Bronchial epithelial cell (primary cell): ENCODE measurements at places on chromosomes 12 and 14. TPM values are rescaled to one million over a fixed set of nuclear protein-coding genes. Genes with fewer than 3 reads are reported as not detected.

The KCNJ8 gene
- total RNA-seq: under 0.01 TPM in 1 of 2 replicates, not detected in the other

The ERP27 gene
- not detected in 2 replicates for total RNA-seq

The ATF7IP gene
- 13.1 and 22.4 TPM in 2 replicates for total RNA-seq

The MYH6 gene
- not detected in 2 replicates for total RNA-seq

The KCNC2 gene
- total RNA-seq: under 0.01 TPM in 1 of 2 replicates, not detected in the other

The HSPA2 gene
- total RNA-seq: 1.6 and 4.2 TPM in 2 replicates

The G2E3 gene
- total RNA-seq: 10.0 and 11.8 TPM in 2 replicates

DNA sequence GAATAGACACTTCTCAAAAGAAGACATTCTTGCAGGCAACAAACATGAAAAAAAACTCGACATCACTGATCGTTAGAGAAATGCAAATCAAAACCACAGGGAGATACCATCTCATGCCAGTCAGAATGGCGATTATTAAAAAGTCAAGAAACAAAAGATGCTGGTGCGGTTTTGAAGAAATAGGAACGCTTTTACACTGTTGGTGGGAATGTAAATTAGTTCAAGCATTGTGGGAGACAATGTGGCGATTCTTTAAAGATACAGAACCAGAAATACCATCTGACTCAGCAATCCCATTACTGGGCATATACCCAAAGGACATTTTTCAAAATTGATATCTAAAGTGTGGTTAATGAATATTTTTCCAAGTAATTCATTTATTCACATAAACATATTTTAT is 39.6 kb upstream of the LIN7A start:
- no peak for DNase-seq

DNA sequence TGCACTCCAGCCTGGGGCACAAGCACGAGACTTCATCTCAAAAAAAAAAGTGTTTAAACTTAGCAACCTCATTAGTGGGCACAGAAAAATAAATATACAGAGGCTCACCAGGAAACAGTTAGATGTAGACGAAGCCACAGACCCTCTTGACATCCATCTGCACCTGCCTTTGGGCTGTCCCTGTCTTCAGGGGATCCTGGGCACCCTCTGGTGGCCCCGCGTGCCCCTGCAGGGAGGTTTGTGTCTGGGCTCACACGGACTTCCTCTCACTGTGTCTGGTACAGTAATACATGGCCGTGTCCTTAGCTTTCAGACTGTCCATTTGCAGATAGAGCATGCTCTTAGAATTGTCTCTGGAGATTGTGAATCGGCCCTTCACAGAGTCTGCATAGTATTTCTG is 916.5 kb downstream of the TMEM121 start:
- no peak for DNase-seq

DNA sequence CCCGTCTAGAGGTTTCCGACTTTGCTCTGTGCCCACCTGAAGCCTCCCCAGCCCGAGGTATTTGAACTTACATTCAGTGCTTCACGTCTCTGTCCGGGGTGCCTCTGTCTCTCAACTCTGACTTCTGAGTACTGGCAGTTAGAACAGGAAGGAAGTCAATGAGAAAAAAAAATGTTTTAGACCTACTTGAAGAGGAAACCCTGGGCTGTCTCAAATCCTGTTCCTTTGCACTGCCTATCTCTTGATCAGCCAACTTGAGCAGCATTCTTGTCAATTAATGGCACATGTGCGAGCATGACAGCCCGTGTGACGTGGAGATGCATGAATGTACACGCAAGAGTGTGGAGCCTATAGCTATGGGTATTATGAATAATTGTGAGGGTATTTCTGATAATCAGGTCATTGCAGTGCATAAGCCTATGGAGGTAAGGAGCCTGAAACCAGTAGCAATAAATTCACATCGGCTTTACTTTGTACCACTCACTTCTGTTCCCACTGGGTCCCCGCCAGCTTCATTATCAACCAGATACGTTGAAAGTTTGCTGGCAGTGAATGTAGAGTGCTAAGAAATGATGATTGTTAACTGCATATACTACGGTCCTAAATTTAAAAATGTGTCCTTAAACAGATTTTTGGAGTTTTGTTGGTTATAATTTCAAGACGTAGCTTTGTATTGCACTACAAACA is at the start of gene ARHGDIB:
Gene ARHGDIB, minus strand, starts transcription at position 136 of the 687 bp plus-strand sequence. CDS start 10,889 bp downstream, outside the sequence.
- peak; percentile 80 for DNase-seq

DNA sequence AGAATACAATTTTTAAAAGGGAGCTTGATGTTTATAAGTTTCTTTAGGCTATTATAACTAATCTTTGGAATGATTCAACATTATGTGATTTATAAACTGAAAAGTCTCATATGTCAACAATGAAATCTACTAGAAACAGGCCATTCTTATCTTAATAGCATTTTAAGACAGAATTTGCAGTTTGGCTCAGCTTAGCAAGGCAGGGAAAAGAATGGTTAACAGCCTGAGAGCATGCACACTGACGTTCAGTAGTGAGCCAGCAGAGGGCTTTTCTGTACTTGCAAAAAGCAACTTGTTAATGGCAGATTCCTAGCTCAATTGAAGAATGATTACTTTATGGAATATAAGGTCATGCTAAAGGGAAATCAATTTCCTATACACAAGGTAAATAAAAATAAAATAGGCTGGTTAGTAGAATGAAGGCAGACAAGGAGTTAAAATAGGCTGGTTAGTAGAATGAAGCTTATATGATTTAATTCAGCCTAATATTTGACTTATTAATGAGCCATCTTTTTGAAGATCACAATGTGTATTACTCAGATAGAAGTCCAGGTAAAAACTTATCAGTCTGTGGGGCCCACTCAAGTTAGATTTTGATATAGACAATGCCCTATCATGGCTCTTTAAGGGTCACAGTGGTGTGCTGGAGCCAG is 95.9 kb downstream of the OTOGL start:
- peak; percentile 60 for DNase-seq

DNA sequence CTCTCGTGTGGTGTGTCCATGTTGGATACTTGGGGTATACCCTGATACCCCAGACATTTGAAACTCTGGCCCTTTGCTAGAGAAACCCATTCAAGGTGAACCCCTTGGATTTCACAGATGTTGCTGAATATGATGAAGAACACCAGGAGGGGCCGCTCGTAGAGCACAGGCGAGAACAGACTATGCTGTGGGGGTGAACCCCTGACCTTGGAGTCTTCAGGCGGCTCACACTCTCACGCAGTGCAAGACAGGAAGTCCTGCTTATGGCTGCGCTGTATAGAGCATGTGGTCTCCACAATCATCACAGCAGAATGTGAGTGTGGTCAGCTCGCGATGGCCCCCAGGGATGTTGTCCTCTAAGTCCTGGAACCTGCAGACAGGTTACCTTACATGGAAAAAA is 60.4 kb downstream of the SLC15A4 start:
- no peak for DNase-seq

- DNase-seq: peak; percentile 11
These were observed 381.9 kb downstream of the SLC16A7 start for GRCh38 chr12:59977779-59978178.

- peak; percentile 36 for DNase-seq
These were observed 51.0 kb downstream of the SPTLC2 start for GRCh38 chr14:77565289-77565993.

DNA sequence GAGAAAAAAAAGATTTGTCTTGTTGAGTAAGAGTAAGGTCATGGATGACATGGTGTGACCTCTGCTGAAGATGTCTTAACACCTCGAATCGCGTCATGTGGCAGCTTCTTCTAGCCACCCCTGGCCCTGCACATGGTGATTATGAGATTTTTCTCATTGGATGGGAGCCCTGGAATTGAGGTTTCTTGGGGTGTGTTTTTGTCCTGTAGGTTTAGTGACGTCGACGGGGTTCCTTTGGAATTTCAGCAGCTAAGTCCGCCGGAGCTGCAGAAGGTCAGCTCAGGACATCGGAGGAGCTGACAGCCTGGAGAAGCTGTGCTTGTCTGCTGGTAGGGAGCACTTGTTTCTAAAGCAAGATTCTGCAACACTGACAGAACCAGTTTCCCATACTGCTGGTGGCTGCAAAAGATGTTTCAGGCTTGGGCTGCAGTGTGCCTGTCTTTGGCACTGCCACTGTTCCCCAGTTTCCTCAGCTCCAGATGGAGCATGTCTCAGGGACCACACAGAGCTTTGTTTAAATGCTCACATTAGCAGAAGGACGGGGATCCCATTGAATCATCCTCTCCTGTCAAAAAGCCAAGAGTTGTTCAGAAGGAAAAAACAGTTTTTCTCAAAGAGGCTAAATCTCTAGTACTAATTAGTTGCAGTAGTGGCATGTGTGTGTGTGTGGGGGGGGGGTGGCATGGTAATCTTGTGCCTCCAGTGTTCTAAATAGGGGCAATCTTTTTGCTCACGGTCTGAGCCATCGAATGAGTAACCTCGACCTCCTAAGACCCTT is 5.2 kb upstream of the FOS start:
- DNase-seq: no peak

GRCh38 chr12:99453836-99454538 is 193.6 kb upstream of the GARIN6 start:
- no peak for DNase-seq

GRCh38 chr14:21191809-21192446 is 36.1 kb upstream of the OR5AU1 start:
- peak; percentile 33 for DNase-seq

GRCh38 chr12:86600664-86601231 is 344.6 kb upstream of the MGAT4C start:
- no peak for DNase-seq

DNA sequence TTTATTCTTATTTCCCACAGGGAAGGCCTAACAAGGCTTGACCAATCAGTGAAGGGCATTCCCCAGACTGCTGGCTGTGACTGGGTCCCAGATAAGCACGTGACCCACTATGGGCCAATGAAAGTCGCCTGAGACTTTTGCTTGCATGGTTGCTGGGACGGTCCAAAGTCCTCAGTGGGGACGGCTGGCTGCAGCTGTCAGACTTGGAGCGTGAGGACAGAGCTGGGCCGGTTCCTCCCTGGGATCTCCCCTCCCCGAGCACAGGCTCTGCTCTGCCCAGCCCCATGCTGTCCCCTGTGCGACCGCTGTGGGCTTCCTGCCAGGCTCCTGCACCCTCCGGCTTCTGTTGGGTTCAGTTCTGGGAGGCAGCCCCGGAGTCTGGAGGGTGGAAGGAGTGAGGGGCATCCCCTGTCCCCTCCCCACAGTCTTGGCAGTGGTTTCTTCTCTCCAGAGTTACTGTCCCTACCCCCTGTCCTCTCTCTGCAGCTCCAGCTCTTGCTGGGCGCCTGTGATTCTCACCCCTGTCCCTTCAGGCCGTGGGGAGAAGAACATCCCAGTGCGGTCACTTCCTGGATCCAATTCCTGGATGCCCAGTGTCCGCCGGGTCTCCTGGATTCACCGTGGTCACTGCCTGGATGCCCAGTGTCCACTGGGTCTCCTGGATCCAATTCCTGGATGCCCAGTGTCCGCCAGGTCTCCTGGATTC is 50.1 kb downstream of the GALNT9 start:
- no peak for DNase-seq

DNA sequence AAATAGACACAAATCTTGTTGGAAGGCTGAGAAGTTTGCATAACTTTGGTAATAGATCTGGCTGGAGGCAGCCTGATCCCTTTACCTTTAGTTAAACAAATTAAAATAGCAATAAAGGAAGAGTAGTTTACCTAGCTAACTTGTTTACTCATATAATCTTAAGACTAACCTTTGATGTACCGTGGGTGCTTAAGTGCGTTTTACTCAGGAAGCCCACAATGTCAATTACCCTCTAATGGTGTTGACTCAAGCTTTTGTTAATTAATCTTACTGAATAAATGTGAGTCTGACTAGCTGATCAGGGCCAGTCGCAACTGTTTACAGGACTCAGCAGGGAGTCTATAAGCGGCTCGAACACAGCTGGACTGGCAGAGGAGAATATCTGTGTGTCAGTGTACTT is 51.5 kb downstream of the FAR2 start:
- no peak for DNase-seq

DNA sequence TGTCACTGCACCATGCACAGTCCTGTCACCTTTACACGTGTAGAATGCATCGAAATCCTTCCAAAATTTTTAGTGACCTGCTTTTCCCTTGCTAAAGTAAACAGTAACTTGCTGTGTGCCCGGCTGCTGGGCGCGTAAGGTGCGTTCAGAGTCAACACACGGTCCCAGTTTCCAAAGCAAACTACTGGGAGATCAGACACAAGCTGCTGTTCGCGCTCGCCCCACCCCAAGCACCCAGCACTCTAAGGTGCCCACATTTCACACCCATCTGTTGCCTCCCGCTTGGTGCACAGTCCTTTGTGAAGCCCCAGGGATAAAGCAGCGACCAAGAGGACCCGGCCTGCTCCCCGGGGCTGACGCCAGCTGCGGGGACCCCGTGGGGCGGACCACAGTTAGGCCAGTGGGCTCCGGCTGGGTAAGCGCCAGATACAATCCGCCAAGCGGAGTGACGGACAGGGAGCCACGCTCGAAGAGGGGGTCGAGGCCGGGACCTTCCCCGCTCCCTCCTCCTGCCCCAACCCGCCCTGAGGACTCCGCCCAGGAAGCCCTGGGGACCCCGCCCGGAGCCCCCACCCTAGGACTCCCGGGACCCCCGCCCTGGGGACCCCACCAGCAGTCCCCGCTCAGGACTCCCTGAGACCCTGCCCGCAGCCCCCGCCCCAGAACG is 633 bp downstream of the STX2 start:
- no peak for DNase-seq

DNA sequence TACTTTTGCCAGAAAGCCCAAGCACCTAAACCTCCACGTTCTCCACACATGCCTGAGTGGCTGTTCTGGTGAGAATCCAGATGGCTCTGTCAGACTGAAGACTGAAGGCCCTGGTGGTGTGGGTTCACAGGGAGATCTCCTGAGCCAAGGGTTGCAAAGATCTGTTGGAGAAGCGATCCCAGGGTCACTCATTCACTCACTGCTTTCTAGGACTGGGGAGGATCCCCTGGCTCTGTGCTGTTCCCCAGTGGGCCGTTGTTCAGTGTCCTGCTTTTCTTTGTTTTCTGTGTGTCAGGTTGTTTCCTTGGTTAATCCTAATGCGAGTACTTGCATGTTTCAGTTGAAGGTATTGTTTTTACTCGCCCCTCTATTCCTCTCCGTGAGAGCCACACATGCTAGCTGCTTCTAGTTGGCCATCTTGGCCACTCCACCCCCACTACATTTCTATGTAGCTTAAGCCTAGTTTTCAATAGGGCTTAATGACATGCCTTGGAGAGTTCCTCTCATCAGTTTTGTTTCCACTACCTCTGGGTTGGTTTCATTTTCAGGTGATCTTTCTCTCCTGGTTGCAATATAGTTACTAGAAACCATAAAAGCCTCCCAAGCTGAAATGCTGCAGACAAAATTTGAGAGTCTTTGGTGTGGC is 144.5 kb upstream of the SLC38A2 start:
- DNase-seq: peak; percentile 27

GRCh38 chr14:33589334-33589733 is 361.5 kb downstream of the EGLN3 start:
- DNase-seq: peak; percentile 99

DNA sequence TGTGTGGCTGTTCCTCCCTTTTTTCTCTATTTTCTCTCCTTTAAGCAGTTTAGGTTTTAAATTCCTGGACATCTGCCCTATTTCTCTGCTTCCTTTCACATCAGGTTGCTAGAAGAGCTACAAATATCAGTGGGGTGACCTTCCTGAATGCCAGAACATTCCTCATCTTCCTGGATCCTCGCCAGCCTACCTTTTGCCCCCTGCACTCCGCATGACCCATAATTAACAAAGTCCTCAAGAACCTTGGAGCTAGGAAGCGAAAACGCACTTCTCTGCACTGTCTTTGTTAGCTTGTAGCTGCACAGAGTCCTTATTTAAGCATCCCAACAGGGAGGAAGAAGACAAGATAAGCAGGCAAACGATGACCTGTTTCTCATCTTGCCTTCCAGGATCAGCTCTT is 30.5 kb downstream of the VDR start:
- no peak for DNase-seq

GRCh38 chr12:15886372-15887042 is 4.3 kb downstream of the STRAP start:
- DNase-seq: no peak
